PC-3 (cell line): ENCODE measurements at places on chromosomes 6 and 20.

DNA sequence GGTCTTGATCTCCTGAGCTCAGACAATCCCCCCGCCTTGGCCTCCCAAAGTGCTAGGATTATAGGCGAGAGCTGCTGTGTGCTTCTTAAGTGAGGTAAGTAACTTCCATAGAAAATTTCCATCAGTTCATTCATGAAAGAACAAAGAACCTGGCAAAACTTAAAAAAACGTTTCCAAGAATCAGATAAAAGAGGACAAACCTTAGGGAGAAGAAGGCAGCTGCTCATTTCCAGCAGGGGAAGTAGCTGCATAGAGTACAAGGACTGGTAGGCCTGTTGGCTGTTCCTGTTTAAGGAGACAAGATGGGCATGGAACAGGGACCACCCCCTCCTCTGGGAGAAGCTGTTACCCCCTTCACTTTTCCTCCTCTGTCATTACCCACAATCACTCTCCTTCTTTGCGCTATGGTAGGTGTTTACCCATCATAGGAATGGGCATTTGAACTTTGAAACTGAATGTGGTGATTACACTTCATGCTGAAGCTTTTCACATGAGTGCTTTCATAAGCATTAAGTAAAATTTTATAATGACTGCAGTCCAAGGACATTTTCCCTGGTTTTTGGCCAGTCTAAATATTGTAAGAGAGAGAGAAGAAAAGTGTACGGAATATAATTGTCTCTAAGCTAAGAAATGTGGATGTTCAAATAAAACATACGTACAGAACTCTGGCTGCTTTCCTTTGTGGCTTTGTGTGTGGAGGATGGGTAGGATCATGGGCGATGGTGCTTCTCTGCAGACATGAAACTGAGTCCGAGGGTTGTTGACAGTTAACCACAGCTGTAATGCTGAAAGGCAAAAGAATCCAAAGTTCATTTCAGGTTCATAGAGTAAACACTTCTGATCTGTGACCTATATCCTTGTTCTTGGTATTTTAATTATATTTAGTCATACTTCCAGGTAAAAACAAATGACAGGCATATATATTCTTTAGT, 56.4 kb downstream of the CCN2 start:
- peak; percentile 66 for DNase-seq

DNA sequence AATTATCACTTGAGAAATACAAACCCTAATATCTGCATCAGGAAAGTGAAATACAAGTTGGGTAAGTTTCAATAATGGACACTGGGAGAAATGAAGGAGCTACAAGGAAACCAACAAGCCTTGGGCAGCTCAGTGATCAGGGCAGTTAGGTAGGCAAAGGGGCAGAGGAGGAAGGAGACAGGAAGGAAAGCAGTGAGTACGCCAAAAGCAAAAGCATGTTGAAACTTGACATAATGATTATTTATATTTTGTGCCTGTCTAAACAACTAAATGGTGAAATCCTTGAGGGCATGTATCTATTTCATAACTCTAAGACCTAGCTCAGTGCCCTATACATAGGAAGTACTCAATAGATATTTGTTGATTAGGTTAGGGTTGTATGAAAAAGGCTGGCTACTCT, 23.3 kb downstream of the PXT1 start:
- no peak for DNase-seq

- DNase-seq, result no peak
These were observed 142.3 kb downstream of the TBXT start for GRCh38 chr6:166025149-166025898.

GRCh38 chr6:85273870-85274269, 176.0 kb upstream of the NT5E start:
- peak; percentile 48 for DNase-seq

DNA sequence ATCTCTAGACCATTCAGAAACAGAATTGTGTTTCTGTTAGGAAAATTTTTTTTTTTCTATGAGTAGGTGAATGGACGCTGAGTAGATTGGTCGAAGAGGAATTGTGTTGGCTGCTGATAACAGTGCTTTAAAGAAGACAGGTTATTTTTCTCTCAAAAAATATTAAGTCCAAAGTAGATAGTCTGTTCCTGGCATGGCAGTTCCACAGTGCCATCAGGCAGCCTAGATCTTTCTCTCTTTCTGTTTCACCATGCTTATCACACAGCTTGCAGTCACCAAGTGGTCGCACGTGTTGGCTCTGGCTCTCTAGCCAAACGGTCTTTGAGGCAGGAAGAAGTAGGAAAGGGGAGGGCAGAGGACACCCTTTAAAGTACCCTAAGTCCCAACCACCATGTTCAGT, 22.4 kb upstream of the SERINC3 start:
- no peak for DNase-seq

DNA sequence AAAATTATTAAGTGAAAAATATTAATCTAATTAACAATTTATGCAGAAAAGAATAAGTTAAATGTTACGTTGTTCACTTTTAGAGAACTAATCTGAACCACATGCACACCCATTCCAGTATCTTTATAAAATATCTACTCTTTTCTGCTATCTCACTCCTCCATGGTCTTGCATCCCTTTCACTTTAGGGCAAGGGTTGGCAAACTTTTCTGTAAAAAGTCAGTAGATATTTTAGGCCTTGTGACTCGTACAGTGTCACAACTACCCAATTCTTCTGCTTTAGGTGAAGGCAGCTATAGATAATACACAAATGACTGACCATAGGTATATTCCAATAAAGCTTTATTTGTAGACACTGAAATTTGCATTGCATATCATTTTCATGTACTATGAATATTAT, 39.7 kb upstream of the SUPT3H start:
- DNase-seq, result no peak

GRCh38 chr20:35972462-35972861, 4.1 kb downstream of the CNBD2 start:
- no peak for DNase-seq

- DNase-seq, result peak; percentile 27
These were observed at the start of gene RNF217 for GRCh38 chr6:124961777-124962638. RNF217 (plus strand) TSS chr6:124962437; CDS start chr6:124962545, 108 bp downstream.

- no peak for DNase-seq
These were observed 679.8 kb downstream of the EPM2A start for GRCh38 chr6:145055567-145055966.

DNA sequence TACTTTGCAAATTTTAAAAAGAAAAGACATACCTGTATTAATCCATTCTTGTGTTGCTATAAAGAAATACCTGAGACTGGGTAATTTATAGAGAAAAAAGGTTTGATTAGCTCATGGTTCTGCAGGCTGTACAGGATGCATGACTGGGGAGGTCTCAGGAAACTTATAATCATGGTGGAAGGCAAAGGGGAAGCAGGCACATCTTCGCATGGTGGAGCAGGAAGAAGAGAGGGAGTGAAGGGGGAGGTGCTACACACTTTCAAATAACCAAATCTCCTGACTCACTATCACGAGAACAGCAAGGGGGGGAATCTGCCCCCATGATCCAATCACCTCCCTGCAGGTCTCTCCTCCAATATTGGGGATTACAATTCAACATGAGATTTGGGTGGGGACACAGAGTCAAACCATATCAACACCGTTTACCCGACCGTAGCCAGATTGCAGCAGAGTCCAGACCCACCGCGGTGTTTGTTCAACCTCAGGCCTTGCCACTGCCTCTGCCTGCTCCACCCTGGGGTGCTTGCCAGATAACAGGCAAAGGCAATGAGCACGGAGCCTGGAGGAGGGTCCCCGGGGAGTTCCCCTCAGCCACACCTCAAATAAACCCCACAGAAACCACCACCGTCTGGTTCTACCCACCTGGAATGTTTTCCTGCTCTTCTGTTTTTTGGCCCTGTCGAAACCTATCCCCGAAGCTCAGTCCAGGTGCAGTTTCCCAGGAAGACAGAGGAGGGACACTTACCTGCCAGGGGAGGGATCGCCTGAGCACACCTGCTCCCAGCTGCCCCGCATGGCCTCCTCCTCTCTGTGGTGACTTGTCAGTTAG, 142.2 kb upstream of the AFDN start:
- no peak for DNase-seq

- peak; percentile 82 for DNase-seq
These were observed 532.0 kb downstream of the BCKDHB start for GRCh38 chr6:80638213-80639055.

GRCh38 chr6:148358196-148358785, 15.7 kb downstream of the SASH1 start:
- DNase-seq, result no peak

GRCh38 chr6:117521791-117522502, 39.5 kb downstream of the DCBLD1 start:
- no peak for DNase-seq
